Activated T-cell treated with anti-CD3 and anti-CD28 coated beads, Interleukin-2, amount 50 U/mL, for 1 hour (primary cell): ENCODE measurements at places on chromosomes 1 and 21.

- no peak for DNase-seq
These were observed 39.1 kb upstream of the TTLL7 start for GRCh38 chr1:84037758-84038611.

DNA sequence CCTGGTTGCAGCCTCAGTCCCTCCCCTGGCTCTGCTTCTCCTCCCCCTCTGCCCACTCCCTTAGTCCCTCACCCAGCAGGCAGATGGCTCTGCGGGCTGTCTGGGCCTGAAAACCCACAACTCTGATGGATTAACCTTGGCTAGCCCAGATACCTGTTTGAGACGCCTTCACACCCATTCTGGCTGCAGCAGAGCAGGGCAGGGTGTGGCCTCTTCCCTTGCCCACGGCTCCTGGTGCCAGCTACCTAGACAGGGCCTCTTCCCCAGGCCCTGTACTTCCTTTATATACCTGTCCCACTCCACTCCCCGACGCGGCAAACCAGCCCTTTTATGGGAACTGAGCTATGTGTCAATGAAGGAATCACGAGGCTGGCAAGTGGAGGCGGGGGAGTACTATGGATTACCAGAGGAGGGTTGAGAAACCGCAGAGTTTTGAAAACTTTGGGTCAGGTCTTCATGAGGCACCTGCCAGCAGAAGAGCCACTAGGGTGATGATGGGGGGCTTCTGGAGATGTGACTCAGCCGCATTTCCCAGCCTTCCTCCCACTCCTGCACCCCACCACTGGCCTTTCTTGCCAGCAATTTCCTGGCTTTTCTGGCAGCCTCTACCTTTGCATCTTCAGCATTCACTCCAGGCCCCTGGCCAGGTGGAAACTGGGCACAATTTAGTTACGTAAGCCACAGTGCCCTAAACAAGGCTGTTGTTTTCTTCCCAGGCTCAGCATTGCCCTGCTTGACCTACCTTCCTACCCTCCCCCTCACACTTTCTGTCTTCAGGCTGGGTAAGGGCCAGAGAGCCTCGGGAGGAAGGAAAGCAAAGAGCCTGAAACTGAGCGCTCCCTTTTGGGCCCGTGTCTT lies at the start of gene CHI3L1:
Gene CHI3L1, minus strand, starts transcription at position 259 of the 858 bp plus-strand sequence. Its CDS starts 81 bp downstream, at position 178.
- no peak for DNase-seq

DNA sequence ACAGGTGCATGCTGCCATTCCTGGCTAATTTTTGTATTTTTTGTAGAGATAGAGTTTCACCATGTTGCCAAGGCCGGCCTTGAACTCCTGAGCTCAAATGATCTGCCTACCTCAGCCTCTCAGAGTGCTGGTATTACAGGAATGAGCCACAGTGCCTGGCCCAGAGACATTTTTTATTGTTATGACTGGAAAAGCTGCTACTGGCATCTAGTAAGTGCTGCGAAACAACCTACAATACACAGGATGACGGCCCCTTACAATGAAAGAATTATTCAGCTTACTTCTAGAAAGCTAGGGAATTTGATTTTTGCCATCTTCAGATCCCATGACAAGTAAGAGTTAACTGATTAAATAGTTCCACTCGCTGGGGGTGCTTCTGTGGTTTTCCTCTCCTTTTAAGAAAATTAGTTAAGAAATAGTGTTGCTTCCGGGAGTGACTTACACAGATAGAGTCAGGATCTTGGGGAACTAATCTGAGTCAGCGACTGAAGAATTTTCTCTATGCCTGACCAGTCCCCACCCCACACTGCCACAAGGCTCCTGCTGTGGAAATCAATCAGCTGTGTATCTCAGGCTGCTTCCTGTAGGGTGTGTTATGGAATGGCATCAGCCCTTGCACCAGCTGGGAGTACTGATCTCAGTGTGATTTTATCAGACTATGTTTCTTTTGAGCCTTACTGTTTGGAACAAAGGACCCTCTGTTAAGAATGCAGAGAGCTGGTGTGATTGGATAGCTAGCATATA lies 93.0 kb upstream of the BMP8A start:
- peak; percentile 37 for DNase-seq

DNA sequence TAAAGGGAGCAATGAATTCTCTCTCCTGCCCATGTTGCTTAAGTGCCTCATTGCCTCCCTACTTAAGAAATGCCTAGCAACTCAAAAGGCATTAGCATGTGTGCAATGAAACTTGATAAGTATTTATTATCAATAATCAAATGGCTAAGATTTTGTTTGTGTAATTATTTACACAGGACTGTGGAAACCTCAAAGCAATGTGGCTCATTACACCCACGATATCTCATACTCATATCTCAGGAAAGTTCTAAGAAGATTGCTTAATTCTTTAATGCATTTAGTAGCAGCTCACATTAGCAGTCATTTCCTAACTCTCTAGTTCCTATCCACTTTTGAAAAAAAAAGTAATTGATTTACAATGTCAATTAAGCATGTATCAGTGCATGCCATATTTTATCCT lies 253.3 kb downstream of the DUSP10 start:
- DNase-seq = no peak

DNA sequence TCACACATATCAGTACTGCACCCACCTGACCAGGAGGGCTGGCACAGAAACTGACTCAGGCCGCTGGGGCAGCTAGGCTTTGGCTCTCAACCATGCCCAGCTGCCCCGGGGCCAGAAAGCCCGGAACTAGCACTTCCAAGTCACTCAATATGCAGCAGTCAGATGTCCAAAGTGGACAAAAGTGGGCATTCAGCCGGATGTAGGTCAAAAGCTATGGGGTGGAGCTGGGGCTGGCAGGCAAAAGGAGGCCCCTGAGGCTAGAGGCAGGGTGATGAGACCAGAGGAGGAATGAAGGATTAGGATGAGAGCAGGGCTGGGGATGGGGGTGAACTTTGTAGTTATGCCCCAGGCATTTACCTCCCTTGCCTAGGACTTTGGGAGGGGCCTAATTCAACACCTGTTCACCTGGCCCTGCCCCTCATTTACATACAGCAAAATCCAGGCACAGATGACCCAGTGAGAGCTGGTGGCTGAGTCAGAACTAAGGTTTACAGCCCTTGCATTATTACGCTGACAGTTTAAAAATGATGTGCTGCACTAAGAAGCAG lies 30.7 kb upstream of the EDN2 start:
- no peak for DNase-seq

- DNase-seq = no peak
These were observed 17.9 kb upstream of the RAP1GAP start for GRCh38 chr1:21687081-21687529.

DNA sequence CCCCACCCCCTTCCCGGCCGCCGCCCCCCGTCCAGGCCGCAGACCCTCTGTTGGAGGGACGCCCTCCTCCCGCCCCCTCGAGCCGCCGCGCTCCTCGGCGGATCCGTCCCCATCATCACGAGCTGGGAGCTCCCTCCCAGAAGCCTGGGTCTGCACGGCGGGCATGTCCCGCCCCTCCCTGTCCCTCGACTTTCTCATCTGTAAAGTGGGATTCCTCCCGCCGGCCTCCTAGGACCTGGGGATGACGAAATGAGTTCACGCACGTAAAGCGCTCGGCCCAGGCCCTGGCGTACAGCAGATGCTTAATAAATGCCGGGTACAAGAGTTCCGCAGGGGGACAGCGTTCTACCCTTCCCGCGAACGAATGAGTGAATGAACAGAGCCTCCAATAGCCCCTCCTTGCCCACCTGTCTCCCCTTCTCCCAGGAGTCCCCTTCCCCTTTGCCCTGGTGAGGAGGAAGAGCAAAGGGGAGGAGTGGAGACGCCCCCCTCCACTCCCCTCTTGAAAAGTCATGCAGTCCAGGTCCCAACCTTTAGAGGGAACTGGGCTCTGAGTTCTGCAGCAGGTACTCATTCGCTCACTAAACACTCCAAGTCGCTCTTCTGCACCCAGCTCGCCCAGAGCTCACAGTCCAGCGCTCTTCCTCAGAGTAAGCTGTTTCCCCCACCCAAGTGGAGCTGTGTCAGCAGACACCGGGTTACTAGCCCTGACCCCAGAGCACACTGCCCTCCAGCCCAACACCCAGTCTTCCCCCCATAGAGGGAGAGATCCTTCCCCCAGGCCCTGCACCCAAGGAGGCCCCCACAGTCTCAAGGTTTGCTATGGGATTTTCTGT lies 16.8 kb downstream of the RAP1GAP start:
- no peak for DNase-seq

DNA sequence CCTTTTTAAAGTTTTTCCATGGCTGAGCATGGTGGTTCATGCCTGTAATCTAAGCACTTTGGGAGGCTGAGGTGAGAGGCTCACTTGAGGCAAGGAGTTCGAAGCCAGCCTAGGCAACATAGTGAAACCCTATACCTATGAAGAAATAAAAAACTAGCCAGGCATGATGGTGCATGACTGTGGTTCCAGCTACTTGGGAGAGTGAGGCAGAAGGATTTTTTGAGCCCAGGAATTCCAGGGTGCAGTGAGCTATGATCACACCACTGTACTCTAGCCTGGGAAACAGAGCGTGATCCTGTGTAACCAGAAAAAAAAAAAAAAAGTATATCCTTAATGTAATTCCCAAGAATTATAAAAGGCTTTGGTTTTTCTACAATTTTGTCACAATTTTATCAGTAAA lies 17.4 kb downstream of the DEPDC1 start:
- DNase-seq = no peak

- no peak for DNase-seq
These were observed 10.4 kb downstream of the TDRKH start for GRCh38 chr1:151779852-151780251.

DNA sequence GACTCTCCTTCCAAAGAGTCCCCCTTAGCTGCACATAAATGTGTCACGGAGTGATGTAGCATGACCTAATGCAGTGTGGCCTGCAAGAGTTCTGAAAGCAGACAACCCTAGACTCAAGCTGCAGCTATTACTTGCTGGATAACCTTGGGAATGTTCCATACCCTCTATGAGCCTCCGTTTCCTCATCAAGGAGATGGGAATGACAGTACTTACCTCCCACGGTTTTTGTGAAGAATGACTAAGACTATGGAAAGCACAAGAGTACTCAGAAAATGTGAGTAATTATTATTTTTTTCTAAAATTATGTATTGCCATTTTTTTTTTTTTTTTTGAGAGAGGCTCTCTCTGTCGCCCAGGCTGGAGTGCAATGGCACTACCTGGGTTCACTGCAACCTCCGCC lies 3.0 kb downstream of the TTC39A start:
- no peak for DNase-seq

- DNase-seq = no peak
These were observed 89.4 kb downstream of the SEC16B start for GRCh38 chr1:177880339-177880891.

GRCh38 chr1:97082160-97082848 lies 360.7 kb downstream of the PTBP2 start:
- no peak for DNase-seq

DNA sequence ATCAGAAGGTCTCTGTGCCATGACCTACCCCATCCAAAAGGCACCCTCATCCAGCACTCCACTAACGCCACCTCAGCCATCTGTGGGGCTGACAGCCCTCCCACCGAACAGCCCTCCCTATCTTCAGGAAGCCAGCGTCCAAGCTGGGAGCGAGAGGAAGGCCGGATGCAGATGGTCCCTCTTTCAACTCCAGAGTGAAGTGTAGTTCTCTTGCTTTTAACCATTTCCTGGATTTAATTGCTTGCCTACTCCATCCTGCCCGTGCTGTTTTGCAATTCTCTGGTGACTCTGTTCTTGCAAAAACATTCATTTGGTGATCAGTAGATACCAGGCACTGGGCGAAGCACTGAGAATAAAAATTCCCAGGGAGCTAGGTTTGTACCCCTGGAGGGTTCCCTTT lies 8.2 kb upstream of the DYRK1A start:
- no peak for DNase-seq

- no peak for DNase-seq
These were observed 25.8 kb upstream of the KLHDC8A start for GRCh38 chr1:205382561-205382960.

GRCh38 chr1:214518361-214518760 lies 33.0 kb downstream of the PTPN14 start:
- DNase-seq = no peak

DNA sequence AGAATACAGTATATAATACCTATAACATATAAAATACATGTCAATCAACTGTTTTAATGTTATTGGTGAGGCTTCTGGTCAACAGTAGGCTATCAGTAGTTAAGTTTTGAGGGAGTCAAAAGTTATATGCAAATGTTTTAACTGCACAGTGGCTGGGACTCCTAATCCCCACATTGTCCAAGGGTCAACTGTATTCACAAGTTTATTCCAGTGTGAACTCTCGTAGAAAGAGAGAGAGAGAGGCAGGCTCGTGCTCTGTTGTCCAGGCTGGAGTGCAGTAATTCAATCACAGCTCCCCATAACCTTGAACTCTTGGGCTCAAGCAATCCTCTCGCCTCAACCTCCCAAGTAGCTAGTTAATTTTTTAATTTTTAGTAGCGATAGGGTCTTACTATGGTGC lies 66.0 kb downstream of the NRIP1 start:
- DNase-seq = no peak

GRCh38 chr1:169884634-169885033 lies 9.1 kb downstream of the SCYL3 start:
- no peak for DNase-seq

GRCh38 chr1:84842748-84843231 lies 50.2 kb downstream of the LPAR3 start:
- no peak for DNase-seq

GRCh38 chr1:203898458-203899352 lies 37.3 kb downstream of the SNRPE start:
- DNase-seq = no peak

- no peak for DNase-seq
These were observed 11.3 kb downstream of the CDA start for GRCh38 chr1:20600156-20600555.

DNA sequence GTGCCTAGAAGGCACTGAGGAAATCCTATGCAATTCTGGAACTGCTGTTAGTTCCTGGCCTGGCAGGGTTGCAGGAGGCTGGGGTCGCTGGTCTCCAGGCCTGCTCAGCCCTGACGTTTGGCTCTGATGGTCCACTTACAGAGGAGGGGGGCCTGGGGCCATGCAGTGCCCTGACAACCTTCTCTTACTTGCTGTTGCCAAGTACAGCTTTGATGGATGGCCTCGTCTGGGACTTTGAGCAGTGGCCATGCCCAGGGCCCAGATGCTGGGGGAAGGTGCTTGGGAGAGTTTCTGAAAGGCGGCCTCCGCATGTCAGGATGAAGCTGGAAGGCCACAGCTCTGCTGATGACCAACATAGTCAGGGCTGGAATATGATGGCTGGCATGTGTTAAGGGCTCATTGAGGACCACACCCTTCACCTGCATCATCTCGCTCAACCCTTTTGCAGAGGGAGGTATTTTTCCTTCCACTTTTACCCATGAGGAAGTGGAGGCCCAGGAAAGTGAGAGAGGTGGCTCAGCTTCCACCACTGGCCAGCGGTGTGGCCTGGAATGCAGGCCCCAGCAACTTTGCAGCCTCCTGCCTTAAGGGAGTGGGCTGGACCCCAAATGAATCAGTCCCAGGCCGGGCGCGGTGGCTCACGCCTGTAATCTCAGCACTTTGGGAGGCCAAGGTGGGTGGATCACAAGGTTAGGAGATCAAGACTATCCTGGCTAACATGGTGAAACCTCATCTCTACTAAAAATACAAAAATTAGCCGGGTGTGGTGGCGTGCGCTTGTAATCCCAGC lies 34.7 kb upstream of the LRRC3 start:
- DNase-seq = no peak
